ENCODE measurements at places on chromosomes 1 and 21.
A peak's percentile ranks its signal among the peaks of the same experiment; 100 is the strongest.

DNA sequence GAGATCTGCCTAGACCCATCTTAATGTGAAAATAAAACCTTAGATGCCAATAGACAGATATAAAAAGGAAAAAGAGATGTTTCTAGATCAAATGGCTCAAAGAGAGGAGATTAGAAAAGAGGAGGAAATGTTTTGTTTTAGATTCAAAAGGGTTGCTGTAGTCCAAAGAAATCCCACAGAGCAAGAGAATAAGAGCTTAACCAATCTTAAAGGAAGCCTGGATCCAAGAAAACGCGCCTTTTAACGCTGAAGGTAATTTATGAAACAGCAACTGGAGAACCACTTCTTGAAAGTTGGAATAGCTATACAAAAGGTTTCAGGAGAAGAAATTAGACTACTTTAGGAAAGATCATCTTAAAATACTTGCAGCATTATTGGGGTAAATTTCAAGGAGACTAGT is 298.8 kb downstream of the BRINP2 start:
- no peak for DNase-seq

DNA sequence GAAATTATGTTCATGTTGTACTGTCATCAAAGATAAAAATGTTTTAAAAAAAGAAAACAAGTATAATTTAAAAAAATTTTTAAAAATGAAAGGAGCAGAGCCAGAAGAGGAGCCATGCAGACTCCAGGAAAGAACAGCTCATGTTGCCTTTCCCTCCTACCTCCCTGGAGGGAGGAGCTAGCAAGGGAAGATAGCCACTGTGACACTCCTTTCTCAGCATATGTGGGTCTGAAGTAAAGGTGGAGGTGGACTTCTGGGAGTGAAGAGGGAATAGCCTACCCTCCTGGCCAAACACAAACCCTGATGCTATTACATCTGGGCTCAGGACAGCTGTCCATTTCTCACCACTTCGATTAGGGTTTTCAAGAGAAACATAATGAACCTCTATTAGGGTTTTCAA is 54.2 kb downstream of the SLC2A1 start:
- no peak for DNase-seq

- no peak for DNase-seq
Measured at GRCh38 chr1:89959719-89960118, 35.2 kb upstream of the ZNF326 start.

- DNase-seq, result no peak
Measured at GRCh38 chr1:157844089-157844830, 2.7 kb upstream of the CD5L start.

- no peak for DNase-seq
Measured at GRCh38 chr1:12521096-12521495, 96.9 kb downstream of the DHRS3 start.

- no peak for DNase-seq
Measured at GRCh38 chr1:234497589-234497988, 18.6 kb upstream of the TARBP1 start.

- no peak for DNase-seq
Measured at GRCh38 chr1:7562729-7563605, 208.1 kb upstream of the VAMP3 start.

- DNase-seq, result no peak
Measured at GRCh38 chr1:203305809-203306088, 430 bp downstream of the BTG2 start.

DNA sequence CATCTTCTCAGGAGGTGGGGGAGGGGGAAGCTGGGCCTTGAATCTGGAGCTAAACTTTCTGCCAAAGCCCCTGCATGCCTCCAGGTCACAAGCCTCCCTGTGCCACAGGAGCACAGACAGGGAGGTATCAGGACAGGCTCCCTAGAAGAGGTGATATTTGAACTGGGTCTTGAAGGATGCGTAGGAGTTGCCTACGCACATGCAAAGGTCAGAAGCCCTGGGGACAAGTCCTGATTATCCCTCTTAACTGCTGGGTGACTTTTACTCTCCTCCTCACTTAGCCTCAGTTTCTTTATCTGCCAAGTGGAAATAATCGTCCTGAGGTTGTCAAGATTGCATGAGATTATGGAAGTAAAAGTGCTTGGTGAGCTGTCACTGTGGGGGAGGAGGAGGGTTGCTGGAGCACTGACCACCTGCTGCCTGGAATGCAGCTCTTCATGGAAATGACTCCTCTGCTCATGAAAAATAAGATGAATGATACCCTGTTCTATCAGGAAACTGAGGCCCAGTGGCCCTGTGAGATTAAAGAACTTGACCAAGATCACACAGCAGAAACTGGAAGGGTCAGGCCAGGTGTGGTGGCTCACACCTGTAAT is 50.6 kb upstream of the LAPTM5 start:
- DNase-seq, result no peak

DNA sequence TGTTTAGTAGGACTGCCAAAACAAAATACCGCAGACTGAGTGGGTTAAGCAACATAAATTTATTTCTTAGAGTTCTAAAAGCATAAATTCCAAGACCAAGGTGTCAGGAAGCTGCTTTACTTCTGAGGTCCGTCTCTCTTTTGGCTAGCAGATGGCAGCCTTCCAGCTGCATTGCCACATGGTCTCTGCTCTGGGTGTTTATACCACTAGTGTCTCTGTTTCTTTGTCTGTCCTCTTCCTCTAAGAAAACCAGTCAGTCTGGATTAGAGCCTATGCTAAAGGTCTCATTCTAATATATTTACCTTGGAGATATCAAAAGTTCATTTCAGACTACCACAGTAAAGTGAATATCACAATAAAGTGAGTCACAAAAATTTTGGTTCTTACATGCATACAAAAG is 519.8 kb downstream of the COL11A1 start:
- DNase-seq, result no peak

DNA sequence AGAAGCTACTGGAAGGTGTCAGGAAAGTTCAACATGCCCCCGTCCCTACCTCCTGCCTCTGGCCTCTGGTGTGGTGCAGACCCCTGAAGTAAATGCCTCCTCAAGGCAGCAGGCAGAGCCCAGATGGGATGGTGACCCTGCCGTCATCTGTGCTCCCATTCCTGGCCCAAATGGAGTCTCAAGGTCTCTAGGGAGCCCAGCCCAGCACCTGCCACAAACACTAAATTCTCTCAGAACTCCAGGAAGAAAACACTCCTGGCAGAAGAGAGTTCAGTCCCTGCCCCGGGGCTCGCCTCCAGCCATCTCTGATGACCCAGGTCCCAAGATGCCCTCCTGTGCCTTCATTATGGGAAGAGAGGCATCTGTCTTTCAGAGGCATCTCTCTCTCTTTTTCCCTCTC is 261.6 kb upstream of the TMEM51 start:
- DNase-seq, result no peak

- peak; percentile 67 for DNase-seq
Measured at GRCh38 chr1:2229037-2229864, 1.1 kb downstream of the SKI start.

- DNase-seq, result no peak
Measured at GRCh38 chr1:220783453-220783852, 3.3 kb upstream of the MTARC1 start.

- DNase-seq, result no peak
Measured at GRCh38 chr21:14617871-14618270, 71.8 kb upstream of the SAMSN1 start.

DNA sequence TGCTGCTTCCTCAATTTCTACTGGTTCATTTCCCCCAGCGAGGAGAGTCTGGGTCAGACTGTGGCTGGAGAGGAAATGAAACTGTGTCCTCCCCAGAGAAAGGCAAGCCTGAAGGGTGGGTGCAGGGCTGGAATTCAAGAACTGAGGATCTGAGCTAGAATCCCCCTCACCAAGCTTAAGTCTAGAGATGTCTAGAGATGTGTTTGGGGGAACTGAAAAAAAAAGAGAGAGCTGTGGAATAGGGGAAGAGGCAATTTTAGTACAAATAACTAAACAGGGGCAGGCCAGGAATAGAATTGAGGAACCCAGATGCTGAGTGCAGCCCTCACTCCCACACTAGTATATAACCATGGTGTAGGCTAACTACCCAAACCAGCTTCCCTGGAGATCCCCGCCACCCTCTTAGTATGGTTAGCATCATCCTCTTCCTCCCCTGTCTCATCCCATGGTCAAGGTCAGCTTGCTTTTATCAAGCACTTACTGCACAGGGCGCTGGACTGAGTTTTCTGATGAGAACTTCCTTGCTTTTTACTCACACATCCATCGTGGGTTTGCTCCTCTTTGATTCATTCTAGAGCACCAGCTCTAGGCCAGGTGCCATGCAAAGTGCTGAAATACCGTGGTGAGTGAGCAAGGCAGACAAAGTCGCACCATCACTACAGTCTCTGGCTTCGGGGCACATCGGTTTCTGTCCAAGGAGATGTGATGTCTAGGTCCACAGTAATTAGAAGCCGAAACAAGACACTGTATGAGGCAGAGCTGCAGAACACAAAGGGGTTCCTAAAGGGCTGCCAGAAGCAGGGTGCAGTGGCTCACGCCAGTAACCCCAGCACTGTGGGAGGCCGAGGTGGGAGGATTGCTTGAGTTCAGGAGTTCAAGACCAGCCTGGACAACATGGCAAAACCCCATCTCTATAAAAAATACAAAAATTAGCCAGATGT is 112.9 kb upstream of the IPO9 start:
- DNase-seq, result no peak

DNA sequence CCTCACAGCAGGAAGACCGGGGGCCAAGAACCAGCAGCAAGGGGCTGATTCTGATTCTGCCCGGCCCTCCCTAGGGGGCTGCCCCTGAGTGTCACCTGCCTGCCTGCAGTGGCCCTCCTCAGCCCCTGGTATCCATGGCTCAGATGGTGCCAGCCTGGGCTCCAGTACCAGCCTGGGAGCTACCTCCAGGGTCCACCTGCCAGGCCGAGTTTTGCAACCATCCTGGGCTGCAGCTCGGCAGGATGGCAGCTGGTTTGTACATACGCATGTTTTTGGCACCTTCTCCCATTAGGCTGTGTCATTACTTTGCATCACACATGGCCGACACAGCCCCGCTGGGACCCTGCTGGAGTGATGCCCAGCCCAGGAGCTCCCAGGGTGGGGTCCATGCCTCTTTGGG is 93.3 kb upstream of the WNT4 start:
- DNase-seq, result no peak

DNA sequence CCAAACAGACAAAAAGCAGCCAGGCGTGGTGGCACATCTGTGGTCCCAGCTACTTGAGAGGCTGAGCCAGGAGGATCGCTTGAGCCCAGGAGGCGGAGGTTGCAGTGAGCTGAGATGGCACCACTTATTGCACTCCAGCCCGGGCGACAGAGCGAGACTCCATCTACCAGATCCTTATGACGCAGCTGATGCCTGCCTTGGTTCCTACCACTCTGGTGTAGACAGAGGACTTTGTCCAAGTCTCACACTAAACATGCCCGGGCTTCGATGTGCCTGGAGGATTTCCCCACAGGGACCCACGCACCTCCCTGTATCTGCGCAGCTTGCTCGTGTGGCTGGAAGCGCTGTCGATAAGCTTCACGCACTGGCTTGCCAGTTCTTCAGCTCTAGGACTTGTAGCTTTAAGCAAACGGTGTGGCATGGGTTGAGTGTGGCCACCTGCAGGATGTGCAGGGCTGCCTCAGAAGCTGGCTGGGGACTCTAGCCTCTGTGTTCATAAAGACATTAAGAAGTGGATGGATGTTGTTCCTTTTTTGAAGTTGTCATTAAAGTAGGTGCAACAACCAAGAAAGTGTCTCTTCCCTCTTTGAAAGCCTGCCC is 4.8 kb downstream of the TPRG1L start:
- no peak for DNase-seq

- peak; percentile 35 for DNase-seq
Measured at GRCh38 chr1:153677718-153678518, 570 bp upstream of the NPR1 start.

DNA sequence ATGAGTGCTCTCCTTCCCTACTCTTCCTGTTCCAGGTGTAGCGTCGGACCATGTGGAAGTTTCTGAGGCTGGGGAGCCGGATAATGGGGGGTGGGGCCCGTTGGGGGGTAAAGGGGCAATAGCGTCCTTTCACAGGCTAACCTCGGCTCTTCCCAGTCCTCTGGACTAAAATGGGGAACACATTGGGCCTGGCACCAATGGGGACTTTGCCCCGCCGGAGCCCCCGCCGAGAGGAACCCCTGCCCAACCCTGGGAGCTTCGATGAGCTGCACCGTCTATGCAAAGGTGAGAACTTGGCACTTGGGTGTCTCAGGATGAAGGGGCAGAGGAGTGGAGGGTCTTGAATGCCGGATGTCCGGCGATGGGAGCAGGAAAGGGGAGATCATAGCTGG is 456 bp downstream of the TOMM40L start:
- no peak for DNase-seq

DNA sequence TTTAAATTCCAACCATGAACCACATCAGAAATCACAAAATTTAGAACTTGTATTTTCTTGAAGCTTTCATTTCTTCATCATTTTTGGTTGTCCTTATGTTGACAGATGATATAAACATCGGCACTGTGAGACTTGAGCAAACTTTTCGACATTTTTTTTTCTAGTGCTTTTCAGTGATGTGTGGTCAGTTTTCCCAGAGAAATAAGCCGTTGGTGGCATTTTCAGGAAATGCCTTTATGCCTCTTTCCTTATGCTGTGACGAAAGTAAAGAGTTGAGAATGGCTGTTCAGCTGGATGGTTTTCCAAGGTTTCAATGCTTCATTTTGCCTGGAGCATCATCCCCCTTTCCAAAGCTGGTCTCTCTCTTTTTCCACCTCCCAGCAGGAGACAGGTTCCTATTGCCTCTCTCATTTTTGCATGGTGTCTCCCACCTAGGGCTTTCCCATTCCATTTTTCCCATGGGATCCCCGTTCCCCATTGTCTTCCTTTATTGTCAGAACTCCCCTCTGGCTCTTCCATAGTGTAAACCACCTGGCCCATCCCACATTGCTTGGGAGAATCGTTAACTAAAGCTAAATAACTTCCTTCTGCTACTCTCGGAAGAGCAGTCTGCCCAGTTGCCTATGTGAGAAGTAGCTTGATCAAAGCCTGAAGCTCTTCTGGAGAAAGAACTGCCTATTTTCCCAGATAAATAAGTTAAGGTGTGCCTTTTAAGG is 61.4 kb upstream of the DYNLT5 start:
- no peak for DNase-seq

DNA sequence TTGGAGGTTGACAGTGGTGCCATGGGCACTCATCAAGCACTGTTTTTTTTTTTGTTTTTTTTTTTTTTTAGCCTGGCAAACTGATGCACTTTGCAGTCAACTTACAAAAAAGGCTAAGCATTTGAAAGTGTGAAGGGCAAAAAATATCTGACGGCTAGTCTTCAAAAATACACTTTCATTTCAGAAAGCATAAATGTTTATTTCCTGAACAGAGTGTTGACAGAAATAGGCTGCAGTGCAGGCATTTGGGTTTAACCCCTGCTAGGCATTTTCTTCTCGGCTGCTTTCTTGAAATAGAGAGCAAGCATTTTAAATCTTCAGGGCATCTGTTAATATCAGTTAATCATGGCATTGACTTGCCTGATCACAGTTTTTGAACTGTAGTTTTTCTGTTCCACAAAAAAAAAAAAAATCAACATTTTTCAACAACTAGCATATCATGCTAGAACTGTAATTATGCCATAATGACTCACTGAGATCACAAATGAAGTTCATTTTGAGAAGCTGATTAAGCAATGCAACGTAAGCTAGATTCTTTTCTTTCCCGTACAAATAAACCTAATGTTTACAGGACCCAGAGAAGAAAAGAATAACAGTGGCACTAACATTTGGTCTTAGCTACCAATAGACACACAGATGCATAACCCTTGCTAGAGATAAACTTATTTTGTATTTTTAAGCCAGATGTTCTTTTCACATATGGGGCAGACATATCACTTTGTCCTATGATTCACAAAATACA is 100.4 kb upstream of the USH2A start:
- DNase-seq, result peak; percentile 90
